ENCODE measurements at places on chromosomes 13 and 19.

DNA sequence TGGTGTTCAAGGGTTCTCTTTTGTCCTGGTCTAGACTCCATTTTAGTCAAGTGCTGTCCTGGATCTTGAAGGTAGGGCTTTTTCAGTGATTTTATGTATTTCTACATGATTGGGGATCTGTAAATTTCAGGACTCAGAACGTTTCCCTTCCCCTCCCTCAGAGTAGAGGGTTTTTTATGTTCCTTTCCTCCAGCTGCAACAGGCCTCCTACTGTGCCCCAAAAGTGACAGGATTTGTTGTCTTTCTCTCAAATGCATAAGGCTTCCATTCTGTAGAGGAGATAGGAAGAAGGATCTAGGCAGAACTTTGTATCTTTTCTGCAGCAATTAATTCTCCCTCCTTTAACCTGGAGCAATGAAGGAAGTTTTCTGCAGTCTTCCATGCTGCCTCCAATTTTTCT is 251.3 kb downstream of the MAB21L1 start:
- DNase-seq: no peak

GRCh38 chr19:33771384-33772101 is 25.1 kb upstream of the KCTD15 start:
- DNase-seq: peak; percentile 4

DNA sequence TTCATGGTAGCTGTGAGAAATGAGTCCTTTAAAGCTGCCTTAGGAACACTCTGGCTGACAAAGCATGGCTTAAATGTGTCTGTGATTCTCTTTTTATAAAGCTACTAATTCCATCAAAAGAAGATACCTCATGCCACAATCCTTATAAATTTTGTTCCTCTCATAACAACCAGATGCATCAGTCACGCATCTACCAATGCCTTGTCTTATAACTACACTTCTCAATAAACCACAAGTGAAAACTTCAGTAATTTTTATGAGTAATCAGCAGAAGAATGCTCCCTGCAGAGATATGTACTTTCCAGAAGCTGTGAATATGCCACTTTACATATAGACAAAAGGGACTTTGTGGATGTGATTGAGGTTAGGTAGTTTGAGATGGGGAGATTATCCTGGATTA is 147.8 kb downstream of the SUCLA2 start:
- DNase-seq: no peak

GRCh38 chr19:15279326-15279904 is 47.2 kb upstream of the EPHX3 start:
- no peak for DNase-seq

DNA sequence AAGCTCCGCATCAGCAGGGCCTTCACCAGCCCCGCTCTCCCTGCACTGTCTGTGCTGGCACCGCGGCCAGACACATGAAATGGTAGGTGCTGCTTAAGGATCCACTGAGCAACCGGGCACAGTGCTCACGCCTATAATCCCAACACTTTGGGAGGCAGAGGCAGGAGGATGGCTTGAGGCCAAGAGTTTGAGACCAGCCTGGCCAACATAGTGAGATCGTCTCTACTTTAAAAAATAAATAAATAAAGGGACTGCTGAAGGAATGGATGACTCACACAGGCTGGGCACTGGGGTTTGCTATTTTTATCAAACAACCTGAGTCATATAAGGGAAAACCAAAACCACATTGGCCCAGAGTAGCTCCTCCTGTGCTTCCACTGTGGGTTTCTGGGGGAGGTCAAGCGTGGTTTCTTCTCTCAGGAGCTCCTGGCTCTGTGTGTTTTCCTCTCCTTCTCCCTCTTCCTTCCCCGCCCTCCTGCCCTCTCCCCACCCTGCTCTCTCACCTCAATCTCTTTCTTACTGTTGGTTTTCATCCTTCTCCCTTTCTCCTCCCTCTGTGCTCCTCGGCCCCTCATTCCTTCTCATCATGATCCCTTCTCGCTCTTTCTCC is 21.3 kb downstream of the VRK3 start:
- DNase-seq: peak; percentile 83

GRCh38 chr13:29810145-29810742 is 40.2 kb downstream of the UBL3 start:
- DNase-seq: no peak

DNA sequence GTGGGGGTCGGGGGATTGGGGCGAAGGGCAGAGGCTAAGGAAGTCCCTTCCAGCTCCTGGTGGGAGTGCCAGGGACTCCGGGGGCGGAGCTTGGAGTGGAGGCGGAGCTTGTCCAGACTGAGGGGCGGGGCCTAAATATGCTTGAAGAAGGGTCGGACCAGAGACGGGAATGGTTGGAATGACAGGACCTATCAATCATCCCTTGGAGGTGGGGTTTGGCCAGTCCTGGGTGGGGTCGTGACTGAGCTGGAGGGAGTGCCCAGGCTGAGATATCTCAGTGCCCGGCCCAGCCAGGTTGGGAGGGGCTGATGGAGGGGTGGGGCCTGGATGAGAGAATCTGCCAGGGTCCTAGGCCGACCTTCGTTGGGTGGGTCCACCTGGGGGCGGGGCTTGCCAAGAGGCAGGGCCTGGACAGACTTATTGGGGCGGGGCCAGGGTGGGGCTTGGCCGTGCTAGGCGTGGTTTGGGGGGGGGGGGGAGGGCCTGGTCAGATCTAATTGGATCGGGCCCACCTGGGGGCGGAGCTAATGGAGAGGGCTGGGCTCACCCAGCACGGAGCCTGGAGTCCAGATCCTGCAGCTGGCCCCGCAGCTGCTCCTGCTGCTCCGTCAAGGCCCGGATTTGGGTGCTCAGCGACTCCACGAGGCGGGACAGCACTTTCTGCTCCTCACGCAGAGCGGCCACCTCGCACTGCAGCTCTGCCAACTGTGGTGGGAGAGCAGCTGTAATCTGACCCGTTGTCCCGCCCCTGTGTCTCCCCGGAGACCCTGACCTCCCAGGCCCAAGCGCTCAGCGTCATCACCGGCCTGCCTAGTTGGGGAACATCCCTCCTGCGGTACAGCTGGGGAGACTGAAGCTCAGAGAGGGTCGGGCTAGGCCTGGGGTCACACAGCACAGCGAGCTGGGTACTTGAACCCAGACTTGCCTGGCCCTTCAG is 2.6 kb upstream of the WIZ start:
- DNase-seq: peak; percentile 49

GRCh38 chr19:18254546-18255503 is 19.4 kb downstream of the IQCN start:
- DNase-seq: no peak

- DNase-seq: no peak
Observed at GRCh38 chr13:76043874-76044273, 407.7 kb downstream of the LMO7 start.

GRCh38 chr19:35404879-35405622 is 34.2 kb downstream of the GPR42 start:
- DNase-seq: no peak

DNA sequence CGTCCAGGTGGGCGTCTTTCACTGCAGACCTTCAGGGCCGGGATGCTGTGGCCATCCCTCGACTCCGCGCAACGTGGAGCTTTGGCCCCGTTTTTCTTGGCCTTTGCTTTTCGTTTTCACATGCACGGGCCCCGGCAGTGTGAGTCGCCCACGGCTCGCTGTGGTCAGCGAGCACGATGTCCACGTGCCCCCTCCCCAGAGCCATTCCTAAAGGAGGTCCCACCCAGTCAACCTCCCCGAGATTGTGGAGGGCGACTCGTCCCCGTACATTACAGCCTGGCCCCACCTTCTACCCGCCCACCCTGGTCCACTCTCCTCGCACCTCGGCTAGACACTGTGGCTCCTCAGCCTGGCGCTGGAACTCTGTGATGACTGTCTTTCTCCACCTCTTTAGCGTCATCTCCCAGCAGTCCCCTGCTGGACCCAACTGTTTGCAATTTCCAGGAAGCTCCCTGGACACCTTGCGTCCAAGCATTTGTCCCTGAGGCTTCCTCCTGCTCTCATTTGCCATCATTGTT is 405 bp downstream of the ZNF446 start:
- no peak for DNase-seq

DNA sequence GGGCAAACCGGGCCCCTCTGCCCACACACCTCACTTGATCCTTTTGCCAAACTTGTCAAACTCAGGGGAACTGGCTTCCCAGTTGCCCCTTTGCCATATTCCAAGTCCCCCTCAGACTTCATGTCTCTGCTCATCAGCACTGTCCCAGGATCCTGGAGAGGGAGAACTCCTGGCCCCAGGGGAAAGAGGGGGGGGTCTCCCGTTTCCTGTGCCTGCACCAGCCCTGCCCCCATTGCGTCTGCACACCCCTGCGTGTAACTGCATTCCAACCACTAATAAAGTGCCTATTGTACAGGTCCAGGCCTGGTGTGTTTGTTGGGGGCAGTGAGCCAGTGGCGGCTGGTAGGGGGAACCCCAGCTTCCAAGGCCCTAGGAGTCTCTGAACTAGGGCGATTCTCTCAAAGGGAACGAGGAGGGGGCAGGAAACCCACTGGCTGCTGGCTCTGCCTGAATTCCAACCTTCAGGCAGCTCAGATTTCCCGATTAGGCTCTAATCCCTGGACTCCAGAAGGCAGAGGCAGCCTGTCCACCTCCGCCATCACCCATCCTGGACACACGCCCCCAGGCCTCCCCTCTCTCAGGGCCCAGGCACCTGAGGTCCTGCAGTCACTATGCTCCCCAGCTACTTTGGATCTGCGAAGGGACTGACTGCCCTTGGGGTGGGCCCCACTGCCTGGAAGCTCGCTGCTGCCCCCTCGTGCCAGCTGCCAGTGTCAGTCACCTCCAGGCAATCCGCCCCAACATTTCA is 9.7 kb upstream of the ILF3 start:
- DNase-seq: peak; percentile 48

- no peak for DNase-seq
Observed at GRCh38 chr13:44385401-44385800, 11.8 kb downstream of the SERP2 start.

GRCh38 chr19:36750066-36750691 is 22.4 kb downstream of the ZNF850 start:
- no peak for DNase-seq

DNA sequence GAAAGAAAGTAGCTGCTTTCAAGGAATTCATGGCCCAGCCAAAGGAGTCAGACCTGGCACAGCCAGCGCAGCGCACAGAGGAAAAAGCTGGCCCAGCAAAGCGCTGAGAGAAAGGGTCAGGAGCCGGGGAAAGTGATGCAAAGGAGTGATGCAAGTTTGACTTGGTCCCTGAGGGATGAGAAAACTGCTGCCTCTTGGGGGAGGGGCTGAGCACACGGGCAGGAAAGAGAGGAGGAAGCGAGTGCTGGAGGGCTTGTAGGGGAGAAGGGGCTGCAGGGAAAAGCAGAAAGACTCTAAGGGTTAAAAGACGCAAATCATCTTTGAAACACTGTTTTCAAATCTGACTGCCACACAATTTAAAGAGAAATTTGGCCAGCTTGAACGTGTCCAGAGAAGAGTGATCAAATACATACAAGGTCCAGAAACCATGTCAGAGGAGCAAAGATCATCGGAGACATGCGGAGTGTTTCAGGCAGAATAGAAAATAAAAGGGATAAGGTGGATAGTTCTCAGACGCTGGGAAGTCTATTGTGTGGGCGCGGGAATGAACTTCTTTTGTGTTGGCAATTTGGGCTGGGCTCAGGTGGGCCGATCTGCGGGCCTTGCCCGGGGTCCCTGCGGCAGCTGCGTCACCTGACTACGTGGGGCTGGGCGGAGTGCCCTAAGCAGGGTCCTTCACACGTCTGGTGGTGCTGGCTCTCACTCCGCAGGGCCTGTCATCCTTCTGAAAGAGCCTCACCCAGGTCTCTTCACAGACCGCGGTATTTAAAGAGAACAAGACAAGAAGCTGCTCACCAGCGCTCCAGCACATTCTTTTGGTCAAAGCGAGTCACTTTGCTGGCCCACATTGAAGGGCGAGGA is 18.1 kb downstream of the N4BP2L1 start:
- no peak for DNase-seq

DNA sequence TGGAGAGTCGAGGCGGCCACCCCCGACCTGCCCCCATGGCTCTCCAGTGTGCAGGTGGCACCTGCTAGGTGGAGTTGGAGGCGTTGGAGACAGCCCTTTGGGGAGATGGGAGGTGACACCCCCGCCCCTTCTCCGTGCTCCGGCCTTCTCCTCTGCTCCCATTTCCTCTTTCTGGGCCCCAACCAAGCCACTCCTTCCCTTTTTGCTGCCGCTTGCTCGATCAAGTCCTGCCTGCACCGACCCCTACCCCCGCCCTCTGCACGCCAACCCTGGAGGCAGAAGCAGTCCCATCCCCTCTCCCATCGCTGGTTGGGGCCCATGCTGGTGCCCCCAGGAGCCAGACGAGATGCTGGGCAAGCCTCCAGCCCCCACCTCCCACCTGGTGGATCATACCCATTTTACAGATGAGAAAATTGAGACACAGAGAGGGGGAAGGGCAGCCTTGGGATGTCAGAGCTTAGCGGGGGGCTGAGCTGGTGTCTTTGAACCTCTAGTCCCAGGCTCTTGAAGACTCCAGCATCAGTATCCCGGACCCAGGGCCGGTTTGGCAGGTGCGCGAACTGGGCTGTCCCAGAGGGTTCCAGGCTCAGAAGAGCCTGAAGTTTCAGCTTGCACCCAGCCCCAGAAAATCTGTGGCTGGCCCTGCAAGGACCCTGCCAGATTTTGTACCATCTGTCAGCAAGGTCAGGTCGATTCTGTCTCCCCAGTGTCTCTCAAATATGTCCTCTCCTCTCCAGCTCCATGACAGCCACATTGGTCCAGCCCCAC is 10.3 kb downstream of the GNA15 start:
- no peak for DNase-seq

GRCh38 chr13:28464861-28465460 is 30.0 kb downstream of the FLT1 start:
- no peak for DNase-seq

- DNase-seq: no peak
Observed at GRCh38 chr19:10736189-10736588, 18.3 kb downstream of the DNM2 start.

DNA sequence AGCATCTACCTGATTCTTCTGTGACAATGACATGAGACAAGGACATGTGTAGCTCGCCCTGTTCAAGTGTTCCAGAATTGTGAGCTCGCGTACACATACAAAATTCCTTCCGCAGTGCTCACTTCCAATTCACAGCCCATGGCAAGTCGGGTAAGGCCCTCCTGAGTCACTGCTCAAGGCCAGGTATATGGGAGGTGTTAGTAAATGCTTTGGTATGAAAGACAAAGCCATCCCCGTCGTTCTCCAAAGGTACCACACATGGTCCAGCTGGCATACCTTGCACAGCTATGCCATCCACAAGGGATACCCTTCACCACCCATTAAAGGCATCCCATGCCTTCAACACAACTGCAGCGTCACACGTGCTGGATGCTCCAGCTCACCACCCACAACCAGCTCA is 4.4 kb upstream of the ELL start:
- DNase-seq: no peak

GRCh38 chr19:10819124-10820060 is 16.6 kb downstream of the TMED1 start:
- DNase-seq: no peak

DNA sequence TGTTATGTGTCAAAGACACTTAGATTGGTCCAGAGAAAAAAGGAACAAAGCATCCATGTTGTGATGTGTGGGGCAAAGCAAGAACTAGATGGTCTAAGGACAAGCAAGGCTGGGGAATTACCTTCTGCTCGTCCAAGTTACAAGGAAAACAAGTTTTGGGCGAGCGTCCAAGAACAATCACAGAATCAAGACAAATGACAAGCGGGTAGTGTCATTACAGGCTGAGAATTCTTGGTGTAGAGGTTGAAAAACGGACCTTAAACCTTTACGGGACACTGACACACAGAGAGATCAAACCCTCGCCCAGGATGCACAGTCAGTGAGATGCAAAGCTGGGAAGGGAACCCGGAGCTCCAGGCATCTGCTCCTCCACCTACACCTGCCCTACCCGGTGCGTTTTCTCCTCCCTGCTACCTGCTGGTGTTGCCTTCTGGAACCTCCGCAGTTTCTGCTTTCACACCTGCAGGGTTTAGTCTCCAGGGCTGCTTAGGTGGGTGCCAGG is 515 bp upstream of the ZNF324B start:
- DNase-seq: no peak
